Activated CD4-positive, alpha-beta T cell treated with anti-CD3 and anti-CD28 coated beads for 36 hours (primary cell): ENCODE measurements at places on chromosomes 1 and 21.

GRCh38 chr1:26517766-26518049 is 11.9 kb upstream of the RPS6KA1 start:
- H3K4me1 ChIP-seq = no peaks in the 10 kb centered on the region
- no peak overlapping the region for H3K4me3 ChIP-seq
- DNase-seq = no peak
- peaks cover 2% of the 10 kb centered on the region for H3K27me3 ChIP-seq
- H3K36me3 ChIP-seq = no peaks in the 10 kb centered on the region
- H3K27ac ChIP-seq = no peak overlapping the region

DNA sequence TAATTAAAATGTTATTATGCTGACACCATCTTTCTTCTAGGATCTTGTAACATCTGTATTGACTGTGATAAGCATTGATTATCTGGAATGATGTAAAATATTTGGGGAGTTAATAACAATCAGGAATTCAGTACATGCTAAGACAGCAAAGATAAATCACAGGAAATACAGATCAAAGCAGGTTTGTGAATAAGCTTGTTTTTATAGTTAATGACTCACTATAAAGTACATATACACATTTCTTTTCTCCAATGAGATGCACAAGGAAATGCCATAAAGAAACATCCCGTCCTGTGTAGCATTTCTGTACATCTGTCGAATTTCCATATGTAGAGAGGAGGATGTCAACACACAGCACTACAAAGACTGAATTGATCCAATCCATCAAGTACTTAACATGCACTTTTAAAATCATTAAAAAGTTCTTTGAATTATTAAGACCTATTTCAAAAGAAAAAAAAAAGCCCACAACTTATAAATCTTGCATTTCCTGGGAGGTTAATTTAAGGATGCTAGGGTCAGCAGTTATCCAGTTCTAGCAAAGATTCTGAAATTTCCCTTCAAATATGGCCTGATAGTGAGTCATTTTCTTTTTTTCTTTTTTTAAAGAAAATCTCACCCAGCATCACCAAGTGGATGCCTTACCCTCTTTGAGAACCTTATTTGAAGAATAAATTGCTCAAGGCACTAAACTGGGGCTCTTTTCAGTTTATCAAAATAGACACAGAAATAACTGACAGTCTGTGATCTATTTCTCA is 243.2 kb upstream of the NR5A2 start:
- H3K36me3 ChIP-seq = no peaks in the 10 kb centered on the region
- H3K27ac ChIP-seq = no peak overlapping the region
- H3K4me1 ChIP-seq = no peaks in the 10 kb centered on the region
- H3K27me3 ChIP-seq = peaks cover 4% of the 10 kb centered on the region

- no peaks in the 10 kb centered on the region for H3K4me1 ChIP-seq
- H3K36me3 ChIP-seq = no peaks in the 10 kb centered on the region
- H3K27ac ChIP-seq = no peak overlapping the region
- H3K4me3 ChIP-seq = no peak overlapping the region
- DNase-seq = no peak
Measured at GRCh38 chr1:81681601-81682266, 119.0 kb upstream of the ADGRL2 start.

DNA sequence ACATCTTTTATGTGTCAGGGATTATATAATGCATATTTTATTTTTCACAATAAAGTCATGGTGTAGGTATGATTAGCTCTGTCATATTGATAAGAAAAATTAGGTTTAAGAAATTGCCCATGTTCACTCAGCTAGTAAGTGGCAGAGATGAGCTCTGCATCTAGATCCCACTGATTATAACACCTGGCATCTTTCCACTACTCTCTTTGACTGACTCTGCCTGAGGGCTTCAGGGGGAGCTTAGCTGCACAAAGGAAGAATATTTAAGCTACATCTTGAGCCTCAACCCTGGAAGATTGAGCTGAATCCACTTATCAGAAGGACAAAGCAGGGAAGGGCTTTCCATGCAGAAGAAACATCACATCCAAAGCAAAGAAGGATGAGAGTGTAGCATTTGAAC is 190.4 kb downstream of the MIS18A start:
- DNase-seq = no peak
- peaks cover 5% of the 10 kb centered on the region for H3K27me3 ChIP-seq
- H3K36me3 ChIP-seq = no peaks in the 10 kb centered on the region
- H3K4me1 ChIP-seq = peaks cover 5% of the 10 kb centered on the region

- H3K36me3 ChIP-seq = peaks cover 10% of the 10 kb centered on the region
- H3K27ac ChIP-seq = peak overlapping the region; percentile 89
- H3K4me3 ChIP-seq = peak overlapping the region; percentile 69
Measured at GRCh38 chr21:14547834-14548513, 1.9 kb upstream of the SAMSN1 start.

DNA sequence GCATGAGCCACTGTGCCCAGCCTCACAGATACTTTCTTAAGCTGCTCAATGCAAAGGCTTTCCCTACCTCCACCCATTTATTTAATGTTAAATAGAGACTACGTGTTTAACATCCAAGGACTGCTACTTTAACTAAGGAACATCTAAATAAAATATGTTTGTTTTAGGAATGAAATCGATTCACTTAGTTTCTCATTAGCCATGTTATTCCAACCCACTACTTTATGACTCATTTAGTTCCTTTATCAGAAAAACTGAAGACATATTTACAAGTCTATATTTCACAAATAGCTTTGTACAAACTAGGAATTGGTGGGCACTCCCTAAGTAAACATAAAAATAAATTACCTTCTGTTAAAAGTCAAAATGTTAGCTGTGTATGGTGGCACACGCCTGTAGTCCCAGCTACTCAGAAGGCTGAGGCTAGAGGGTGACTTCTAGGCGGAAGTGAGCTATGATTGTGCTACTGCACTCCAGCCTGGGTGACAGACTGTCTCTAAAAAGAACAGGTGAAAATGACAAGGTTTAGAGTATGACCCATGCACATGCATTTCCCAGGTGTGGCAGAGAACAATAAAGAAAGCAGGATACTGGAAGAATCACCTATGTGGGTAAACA is 39.9 kb upstream of the AK4 start:
- peaks cover 11% of the 10 kb centered on the region for H3K27me3 ChIP-seq
- no peaks in the 10 kb centered on the region for H3K36me3 ChIP-seq
- no peak overlapping the region for H3K4me3 ChIP-seq
- no peaks in the 10 kb centered on the region for H3K4me1 ChIP-seq
- no peak overlapping the region for H3K27ac ChIP-seq

GRCh38 chr1:175580841-175581240 is 162.6 kb downstream of the TNR start:
- H3K4me3 ChIP-seq = no peak overlapping the region
- DNase-seq = no peak
- no peaks in the 10 kb centered on the region for H3K27me3 ChIP-seq
- H3K36me3 ChIP-seq = no peaks in the 10 kb centered on the region

DNA sequence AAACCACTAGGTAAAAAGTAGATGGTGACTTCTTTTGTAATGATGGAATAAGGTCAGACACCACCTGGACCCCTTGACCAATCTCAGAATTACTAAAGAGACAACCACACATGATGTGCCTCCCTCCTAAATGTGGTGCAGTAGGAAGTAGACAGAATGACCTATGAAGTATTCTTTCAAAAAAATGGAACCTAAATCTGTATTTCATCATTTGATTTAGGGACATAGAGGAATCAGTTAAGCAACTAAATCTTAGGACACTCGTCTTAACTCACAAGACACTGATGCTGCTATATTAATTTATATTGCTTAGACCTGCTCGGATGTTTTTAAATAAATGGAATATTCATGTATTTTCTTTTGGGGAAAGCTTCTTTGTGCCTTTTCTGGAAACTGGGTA is 80.9 kb upstream of the IRF2BP2 start:
- H3K27me3 ChIP-seq = no peaks in the 10 kb centered on the region
- no peak overlapping the region for H3K27ac ChIP-seq
- no peak overlapping the region for H3K4me3 ChIP-seq
- no peak for DNase-seq
- H3K36me3 ChIP-seq = no peaks in the 10 kb centered on the region

GRCh38 chr1:172266528-172267174 is 153.8 kb upstream of the C1orf105 start:
- H3K4me3 ChIP-seq = no peak overlapping the region
- peaks cover 3% of the 10 kb centered on the region for H3K36me3 ChIP-seq
- peaks cover 29% of the 10 kb centered on the region for H3K4me1 ChIP-seq
- no peaks in the 10 kb centered on the region for H3K27me3 ChIP-seq
- H3K27ac ChIP-seq = no peak overlapping the region
- peak; percentile 70 for DNase-seq

GRCh38 chr1:92994105-92994712 is 32.9 kb upstream of the DIPK1A start:
- no peak overlapping the region for H3K27ac ChIP-seq
- H3K4me3 ChIP-seq = no peak overlapping the region
- H3K36me3 ChIP-seq = no peaks in the 10 kb centered on the region
- no peaks in the 10 kb centered on the region for H3K27me3 ChIP-seq
- DNase-seq = peak; percentile 79
- peaks cover 35% of the 10 kb centered on the region for H3K4me1 ChIP-seq

- no peak overlapping the region for H3K27ac ChIP-seq
- no peaks in the 10 kb centered on the region for H3K36me3 ChIP-seq
- H3K27me3 ChIP-seq = peaks cover 2% of the 10 kb centered on the region
- no peak for DNase-seq
Measured at GRCh38 chr1:149915429-149916192, 2.0 kb downstream of the SV2A start.

DNA sequence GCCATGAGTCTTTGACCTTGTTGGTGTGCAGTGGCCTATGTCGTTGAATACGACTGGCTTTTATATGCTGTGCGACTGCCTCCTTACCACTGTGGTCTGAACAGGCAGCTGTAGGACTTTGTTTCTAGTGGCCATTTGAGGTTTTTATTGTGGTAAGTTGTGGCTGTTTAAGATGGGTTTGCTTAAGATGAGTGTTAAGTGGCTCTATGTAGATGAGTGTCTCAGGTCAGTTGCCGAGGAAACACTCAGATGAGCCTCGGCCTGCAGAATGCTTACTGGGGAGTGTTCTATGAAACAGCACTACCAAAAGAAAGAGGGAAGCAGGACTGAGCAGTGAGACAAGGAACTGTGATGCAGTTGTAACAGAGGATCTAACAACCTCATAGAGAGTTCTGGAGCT is 14.9 kb upstream of the CD1C start:
- H3K4me1 ChIP-seq = no peaks in the 10 kb centered on the region
- no peaks in the 10 kb centered on the region for H3K27me3 ChIP-seq
- DNase-seq = no peak
- peaks cover 3% of the 10 kb centered on the region for H3K36me3 ChIP-seq
